Left lobe of liver (tissue), 2 donors: ENCODE measurements at places on chromosomes 4 and X. TPM values are rescaled to one million over a fixed set of nuclear protein-coding genes. Genes with fewer than 3 reads are reported as not detected.

DNA sequence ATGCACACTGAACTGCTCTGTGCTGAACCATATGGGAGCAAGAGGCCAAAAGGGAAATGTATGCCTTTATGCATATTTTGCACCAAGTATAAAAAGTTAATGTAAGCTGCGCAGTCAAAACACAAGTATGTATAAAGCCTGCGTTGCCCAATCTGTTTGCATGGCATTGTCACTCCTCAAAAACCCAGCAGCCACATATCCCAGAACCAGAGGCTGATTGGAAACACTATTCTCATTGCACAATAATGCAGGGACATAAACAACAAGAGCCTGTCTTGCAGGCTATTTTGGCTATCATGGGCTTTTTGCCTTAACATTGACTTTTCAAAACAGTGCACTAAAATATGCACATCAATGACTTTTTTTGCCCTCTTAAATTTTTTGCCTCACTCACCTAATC lies 5.1 kb upstream of the ASB9 start:
- no peak for DNase-seq

GRCh38 chr4:90027565-90027964 lies 99.6 kb upstream of the CCSER1 start:
- no peak for DNase-seq

DNA sequence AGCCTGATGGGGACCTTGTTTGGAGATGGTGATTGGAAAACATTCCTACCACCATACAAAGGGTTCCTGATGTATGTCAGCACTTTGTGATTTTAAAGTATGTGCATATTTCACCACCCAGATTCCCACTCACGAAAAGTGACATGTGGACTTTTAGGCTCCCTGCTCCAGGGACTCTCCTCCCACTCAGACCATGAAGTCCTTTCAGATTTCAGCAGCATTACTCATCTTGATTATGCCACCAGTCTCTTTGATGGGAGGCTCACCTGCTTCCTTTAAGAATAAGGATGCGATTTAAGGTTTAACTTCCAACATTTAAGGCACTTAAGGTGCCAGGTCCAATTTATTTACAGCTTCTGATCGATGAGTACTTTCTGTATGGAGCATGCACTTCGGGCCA lies 204.4 kb downstream of the PPARGC1A start:
- DNase-seq = no peak

- DNase-seq = no peak
Observed at GRCh38 chr4:25358515-25359275, 18.4 kb upstream of the ANAPC4 start.

DNA sequence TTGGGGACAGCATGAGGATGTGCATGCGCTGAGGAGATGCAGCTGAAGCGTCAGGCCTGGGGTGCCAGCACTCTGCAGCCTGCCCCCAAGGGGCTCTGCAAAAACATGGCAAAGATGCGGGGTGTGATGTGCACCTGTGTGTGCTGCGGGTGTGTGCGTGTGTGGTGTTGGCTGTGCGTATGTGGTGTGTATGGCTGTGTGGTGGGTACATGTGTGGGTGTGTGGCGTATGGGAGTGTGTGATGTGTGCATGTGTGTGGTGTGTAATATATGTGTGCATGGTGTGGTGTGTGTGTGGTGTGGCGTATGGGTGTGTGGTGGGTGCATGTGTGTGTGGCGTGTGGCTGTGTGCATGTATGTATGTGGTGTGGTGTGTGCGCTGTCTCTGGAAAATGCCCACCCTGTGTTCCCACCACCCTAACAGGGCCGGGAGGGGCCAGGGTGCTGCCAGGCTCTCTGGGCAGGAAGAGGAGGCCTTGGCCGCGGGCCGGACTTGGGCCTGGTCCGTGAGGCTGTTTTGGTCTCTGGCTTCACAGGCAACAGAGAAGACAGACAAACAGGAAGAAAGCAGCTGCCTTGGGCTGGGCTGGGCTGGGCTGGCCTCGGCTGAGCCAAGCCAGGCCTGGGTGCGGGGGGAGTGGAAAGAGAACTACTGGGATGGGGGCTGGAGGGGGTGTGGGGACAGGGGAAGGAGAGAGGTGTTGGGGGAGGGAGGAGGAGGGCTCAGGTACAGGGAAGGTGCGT lies 1.1 kb upstream of the AVPR2 start:
- DNase-seq = no peak

The HSFX3 gene
- total RNA-seq = not detected

DNA sequence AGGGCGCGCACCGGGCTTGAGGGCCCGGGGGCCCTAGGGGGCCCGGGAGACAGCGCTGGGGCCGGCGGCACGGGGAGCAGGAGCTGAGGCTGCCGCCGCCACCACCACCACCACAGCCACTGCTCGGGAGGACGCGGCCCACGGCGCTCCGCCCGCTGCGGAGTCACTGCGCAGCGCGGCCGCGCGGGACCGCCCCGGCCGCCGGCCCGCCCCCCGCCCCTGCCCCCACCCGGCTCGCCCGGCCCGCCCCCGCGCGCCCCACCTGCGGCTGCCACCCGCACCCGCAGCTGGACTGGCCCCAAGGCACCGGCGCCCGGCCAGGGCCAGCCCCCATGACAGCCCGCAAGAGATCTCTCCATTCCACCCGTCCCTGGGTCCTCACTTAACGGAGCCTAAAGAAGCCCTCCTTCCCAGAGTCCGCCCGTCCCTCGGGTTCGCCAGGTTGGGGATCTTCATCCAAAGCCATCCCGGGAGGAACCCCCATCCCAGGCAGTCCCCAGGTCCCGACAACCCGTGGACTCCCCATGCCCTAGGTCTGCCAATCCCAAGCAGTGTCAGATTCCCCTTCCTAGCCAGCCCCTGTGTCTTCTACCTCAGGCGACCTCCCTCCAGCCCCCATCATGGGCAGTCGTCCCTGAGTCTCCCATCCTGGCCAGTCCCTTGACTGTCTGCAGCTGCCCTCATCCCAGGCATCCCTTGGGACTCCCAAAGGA lies 40.0 kb upstream of the IQSEC2 start:
- no peak for DNase-seq

- no peak for DNase-seq
Observed at GRCh38 chr4:112143781-112144180, 1.5 kb upstream of the FAM241A start.

GRCh38 chrX:139049465-139049864 lies 337.9 kb upstream of the FGF13 start:
- no peak for DNase-seq

The ODAPH gene
- total RNA-seq = not detected

The FAT4 gene
- total RNA-seq = 3.9 TPM

DNA sequence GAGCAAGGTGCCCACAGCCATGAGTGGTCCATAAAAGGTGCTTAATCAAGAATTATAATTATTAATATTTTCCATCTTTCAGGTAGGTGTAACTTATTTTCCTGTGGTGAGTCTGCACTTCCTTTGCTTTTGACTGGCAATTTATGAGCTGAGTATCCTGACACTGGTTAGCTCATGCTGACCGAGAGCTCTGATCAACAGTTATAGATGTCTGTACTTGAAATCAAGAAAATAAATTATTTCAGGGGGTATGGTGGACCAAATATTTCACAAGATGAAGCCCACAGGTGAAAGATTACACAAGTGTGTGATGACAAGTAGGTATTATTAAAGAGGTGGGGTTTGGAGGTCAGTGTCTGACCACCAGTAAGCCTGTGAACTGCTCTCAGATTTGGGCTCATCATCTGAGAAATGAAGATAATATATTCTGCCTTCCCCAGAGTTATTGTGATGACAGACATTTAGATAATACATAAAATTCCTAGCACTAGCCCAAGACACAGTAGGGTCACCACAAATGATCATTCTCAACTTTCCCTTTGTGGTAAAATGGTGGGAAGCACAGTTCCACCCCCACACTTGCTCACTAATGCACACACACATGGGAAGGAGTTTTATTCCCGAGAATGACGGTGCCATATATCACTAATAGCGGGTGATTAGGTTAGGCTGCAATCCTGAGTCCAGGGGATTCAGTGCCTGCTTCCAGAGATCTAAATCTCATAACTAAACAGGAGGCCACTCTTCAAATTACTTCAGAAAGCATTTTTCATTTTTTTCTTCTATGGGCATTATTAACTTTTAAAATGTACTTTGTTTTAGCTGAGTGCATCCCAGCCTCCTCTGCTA lies 34.0 kb upstream of the PACRGL start:
- no peak for DNase-seq

The POU3F4 gene
- total RNA-seq = not detected

DNA sequence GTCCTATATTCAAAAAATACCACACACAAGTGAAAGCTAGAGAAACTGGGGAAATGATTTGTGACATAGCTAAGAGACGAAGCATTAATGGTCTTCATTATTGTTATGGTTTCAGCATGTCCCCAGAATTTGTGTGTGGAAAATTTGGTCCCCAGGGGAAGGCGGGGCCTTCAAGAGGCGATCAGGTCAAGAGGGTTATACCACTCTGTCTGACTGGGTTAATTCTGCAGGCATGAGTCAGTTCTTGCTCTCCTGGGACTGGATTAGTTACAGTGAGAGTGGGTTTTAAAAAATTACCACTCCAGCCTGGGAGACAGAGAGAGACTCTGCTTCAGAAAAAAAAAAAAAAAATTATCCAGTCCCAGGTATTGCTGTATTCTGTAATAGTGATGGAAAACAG lies 2.1 kb upstream of the MTNR1A start:
- DNase-seq = no peak

GRCh38 chr4:125736057-125736456 lies 421.3 kb downstream of the FAT4 start:
- DNase-seq = no peak

The LNX1 gene
- 7.0 TPM for total RNA-seq

DNA sequence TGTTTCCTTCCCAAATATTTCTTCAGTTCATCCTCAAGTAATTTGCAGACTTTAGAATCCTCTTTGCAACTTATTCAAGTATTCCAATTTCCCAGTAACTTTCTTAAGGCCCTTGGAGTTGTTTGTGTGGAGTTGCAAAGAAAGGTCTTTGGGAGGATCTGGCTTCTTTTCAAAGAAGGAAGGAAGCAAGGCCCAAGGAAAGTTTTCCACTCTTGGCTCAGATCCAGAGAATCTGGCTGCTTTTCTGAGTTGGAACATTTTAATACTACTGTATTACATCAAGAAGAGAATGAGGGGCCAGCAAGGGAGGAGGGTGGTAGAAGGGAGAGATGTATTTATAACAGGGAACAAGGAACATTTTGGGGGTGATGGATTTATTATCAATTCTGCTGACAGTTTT lies 10.5 kb downstream of the CDX4 start:
- DNase-seq = no peak

The FRMPD3 gene
- not detected for total RNA-seq

The NCAPG gene
- 0.38 TPM for total RNA-seq

- peak; percentile 43 for DNase-seq
Observed at GRCh38 chrX:24395775-24396174, 35.3 kb downstream of the SUPT20HL1 start.

GRCh38 chrX:111355523-111356115 lies 56.4 kb downstream of the DCX start:
- no peak for DNase-seq

- no peak for DNase-seq
Observed at GRCh38 chr4:1883583-1883982, 12.4 kb downstream of the NSD2 start.

GRCh38 chr4:139556724-139557555 lies 921 bp upstream of the SETD7 start:
- peak; percentile 69 for DNase-seq

- DNase-seq = no peak
Observed at GRCh38 chrX:96435378-96436035, 249.1 kb upstream of the DIAPH2 start.

The BRS3 gene
- total RNA-seq = not detected

DNA sequence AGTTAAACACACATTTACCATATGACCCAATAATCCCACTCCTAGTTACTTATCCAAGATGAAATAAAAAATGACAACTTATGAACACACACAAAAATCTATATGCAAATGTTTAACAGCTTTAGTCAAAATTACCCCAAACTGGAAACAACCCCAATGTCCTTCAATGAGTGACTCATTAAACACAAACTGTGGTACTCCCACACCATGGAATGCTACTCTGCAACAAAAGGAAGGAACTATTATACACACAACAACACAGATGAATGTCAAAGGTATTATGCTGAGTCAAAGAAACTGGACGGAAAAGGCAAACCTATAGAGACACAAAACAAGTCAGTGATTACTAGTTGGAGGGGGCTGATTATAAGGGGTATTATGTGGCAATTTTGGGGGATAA lies 40.5 kb downstream of the MED14 start:
- no peak for DNase-seq

- DNase-seq = no peak
Observed at GRCh38 chrX:53048169-53049126, at the start of gene GPR173. TSS of gene GPR173 (plus strand) at chrX:53048789. CDS start at chrX:53076622, 27,833 bp downstream.

DNA sequence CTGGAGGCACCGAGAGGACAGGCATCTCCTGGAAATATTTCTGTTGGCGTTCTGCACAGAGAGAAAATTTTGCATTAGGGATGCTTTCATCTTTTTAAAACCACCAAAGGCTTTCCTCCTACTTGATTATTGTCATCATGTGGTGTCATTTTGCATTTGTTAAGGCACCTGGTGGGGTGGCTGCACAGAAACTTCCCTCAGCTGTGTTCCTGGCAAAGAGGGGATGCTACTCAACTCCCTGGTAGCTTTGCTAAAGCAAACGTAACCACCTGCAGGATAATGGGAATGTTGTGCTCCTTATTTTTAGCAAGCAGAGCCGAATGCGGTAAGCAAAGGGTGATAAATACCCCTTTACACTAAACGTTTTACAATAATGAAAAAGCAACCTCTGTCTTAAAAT lies 229.8 kb downstream of the STIM2 start:
- no peak for DNase-seq
